ENCODE measurements at places on chromosomes 7 and 10. TPM values are rescaled to one million over a fixed set of nuclear protein-coding genes. Genes with fewer than 3 reads are reported as not detected.
A peak's percentile ranks its signal among the peaks of the same experiment; 100 is the strongest.

GRCh38 chr10:48502791-48503190, 102.1 kb downstream of the ARHGAP22 start:
- H3K27ac ChIP-seq: no peak overlapping the region
- no peak for DNase-seq
- H3K4me3 ChIP-seq: no peak overlapping the region
- H3K4me1 ChIP-seq: no peaks in the 10 kb centered on the region
- H3K27me3 ChIP-seq: no peaks in the 10 kb centered on the region
- no peaks in the 10 kb centered on the region for H3K36me3 ChIP-seq

The CYP3A4 gene
- polyA plus RNA-seq: 25.6 TPM

DNA sequence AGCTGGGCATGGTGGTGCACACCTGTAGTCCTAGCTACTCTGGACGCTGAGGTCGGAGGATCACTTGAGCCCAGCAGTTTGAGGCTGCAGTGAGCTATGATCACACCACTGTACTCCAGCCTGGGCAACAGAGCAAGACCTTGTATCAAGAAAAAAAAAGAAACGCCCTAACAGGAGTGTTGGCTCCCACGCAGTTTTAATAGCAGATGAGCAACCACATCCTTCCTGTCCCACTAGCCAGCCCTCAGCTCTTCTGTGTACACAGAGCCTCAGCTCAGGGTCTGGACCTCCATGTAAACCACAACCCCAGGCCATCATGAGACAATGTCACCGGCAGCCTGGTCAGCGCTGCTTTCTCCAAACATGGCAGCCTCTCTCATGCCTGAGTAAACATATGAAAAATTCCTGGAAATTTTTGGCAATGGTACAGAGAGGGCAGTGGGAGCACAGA, 108.2 kb downstream of the PIP4K2A start:
- no peaks in the 10 kb centered on the region for H3K4me1 ChIP-seq
- no peaks in the 10 kb centered on the region for H3K27me3 ChIP-seq
- H3K4me3 ChIP-seq: no peak overlapping the region
- no peaks in the 10 kb centered on the region for H3K36me3 ChIP-seq
- H3K27ac ChIP-seq: no peak overlapping the region

DNA sequence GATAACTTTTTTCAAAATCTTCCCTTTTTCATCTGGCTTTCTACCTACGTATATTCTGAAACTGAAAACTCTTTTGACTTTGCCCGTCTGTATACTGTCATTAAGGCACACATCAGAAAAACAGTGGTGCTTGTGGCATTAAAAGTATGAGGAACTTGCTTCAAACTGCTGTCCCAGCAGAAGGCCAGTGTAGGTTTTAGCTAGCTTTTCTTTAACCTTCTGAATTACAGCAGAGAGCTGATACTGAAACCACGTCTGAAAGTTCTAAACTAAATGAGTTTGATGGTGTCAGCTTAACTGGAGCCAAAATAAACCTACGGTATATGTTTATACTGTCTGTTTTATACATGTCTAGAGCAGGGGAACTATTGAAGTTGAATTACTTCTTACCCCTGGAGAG, 283.4 kb downstream of the TFEC start:
- H3K27me3 ChIP-seq: no peaks in the 10 kb centered on the region
- no peaks in the 10 kb centered on the region for H3K36me3 ChIP-seq
- H3K4me3 ChIP-seq: no peak overlapping the region
- no peak overlapping the region for H3K27ac ChIP-seq
- DNase-seq: no peak

The PRSS37 gene
- not detected for polyA plus RNA-seq

The NRCAM gene
- 6.4 TPM for polyA plus RNA-seq

DNA sequence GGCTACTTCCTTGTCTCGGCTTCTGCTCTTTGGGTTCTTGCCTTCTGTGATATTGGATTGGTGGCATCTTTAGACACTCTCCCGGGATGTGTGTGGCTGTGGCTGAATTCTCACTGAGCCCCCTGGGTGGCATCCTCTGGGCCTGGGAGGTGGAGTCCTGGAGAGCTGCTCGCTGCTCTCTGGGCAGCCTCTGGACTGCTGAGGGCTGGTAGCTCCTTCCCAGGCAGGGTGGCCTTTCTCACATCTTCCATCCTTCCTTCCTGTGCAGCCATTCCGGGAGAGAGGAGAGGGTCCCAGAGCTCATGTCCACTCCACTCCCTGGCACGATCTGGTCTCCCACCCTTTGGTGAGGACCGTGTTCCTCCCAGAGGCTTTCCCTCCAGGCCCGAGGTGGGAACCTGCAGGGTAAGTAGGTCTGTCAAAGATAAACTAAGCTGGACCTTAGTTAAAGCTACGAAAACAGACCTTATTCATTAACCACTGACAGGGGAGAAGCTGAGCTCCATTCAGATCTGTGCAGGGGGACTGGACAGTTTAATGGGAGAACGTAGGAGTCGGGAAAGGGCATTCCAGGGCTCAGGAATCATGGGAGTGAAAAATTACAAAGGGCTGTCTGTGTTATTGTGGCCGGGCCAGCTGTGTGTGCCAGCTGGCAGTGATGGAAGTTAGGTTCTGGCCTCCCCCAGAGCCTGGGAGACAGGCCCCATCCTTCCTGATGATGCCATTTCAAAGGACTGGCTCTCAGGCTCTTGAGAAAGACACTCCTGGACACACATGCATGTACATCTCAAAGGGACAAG, 8.7 kb downstream of the ATP6V0E2 start:
- H3K36me3 ChIP-seq: no peaks in the 10 kb centered on the region
- peak; percentile 3 for DNase-seq
- H3K27me3 ChIP-seq: no peaks in the 10 kb centered on the region
- H3K27ac ChIP-seq: no peak overlapping the region
- no peaks in the 10 kb centered on the region for H3K4me1 ChIP-seq
- no peak overlapping the region for H3K4me3 ChIP-seq

DNA sequence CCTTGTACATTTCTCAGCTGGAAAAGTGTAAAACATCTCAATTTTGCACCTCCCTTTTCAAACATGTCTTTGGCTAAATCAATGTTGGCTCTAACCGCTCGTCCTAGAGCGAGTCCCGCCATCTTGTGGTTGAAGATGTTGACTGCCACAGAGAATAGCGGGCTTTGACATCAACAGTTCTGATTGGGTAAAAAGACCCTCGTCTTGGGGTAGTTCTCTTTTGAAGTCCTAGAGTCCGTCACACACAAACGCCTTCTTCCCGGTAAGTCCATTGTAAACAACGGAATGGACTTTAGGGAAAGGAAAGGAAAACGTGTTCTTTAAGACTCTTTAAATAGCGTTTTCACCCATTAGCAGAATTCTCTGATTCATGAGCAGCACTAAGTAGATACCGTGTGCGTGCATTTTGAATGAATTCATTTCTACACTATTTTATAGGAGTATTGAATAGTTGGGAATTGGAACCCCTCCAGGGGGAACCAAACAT, 452 bp upstream of the RPP30 start:
- no peaks in the 10 kb centered on the region for H3K27me3 ChIP-seq
- no peaks in the 10 kb centered on the region for H3K36me3 ChIP-seq
- H3K27ac ChIP-seq: peak overlapping the region; percentile 39
- no peaks in the 10 kb centered on the region for H3K4me1 ChIP-seq
- DNase-seq: peak; percentile 77
- H3K4me3 ChIP-seq: peak overlapping the region; percentile 70

- no peaks in the 10 kb centered on the region for H3K27me3 ChIP-seq
- peak; percentile 30 for DNase-seq
- H3K4me1 ChIP-seq: peaks cover 10% of the 10 kb centered on the region
Observed at GRCh38 chr10:60989400-60989876, 45.5 kb upstream of the RHOBTB1 start.

- no peaks in the 10 kb centered on the region for H3K27me3 ChIP-seq
- no peak overlapping the region for H3K4me3 ChIP-seq
- no peaks in the 10 kb centered on the region for H3K36me3 ChIP-seq
- DNase-seq: no peak
Observed at GRCh38 chr7:90671571-90671970, 75.5 kb downstream of the CDK14 start.

DNA sequence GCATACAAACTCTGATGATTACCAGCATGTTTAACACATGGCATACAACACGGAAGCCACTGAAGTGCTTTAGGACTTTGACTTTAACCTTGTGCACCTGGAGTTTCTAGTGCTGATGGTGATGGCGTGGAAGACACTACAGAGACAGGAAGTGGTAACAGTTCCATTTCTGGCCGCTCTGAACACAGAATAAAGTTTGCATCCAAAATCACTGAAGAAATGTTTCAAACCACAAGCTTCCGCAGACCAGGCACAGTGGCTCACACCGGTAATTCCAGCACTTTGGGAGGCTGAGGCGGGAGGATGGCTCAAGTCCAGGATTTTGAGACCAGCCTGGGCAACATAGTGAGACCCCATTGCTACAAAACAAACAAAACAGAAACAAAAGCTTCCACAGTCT, 40.3 kb upstream of the TNPO3 start:
- no peaks in the 10 kb centered on the region for H3K36me3 ChIP-seq
- no peak overlapping the region for H3K4me3 ChIP-seq
- H3K4me1 ChIP-seq: no peaks in the 10 kb centered on the region
- no peaks in the 10 kb centered on the region for H3K27me3 ChIP-seq
- DNase-seq: no peak

The MCU gene
- polyA plus RNA-seq: 31.6 TPM

DNA sequence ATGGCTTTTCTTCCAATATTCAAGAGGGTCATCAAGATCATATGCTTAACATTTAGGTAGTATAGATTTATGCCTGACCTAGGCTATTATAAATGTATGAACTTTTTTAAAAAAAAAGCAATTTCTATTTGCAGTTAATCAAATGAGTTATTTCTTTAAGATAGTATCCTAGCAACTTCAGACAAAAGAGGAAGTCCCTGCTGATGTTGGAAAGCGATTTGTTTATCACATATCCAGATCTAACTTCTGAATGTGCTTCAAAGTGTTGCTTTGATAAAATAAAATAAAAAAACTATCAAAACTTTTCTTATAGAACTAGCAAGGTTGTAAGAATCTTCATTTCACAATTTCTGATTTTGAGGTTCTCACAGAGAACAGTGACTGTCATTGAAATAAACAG, 401.9 kb upstream of the PHF14 start:
- no peaks in the 10 kb centered on the region for H3K27me3 ChIP-seq

DNA sequence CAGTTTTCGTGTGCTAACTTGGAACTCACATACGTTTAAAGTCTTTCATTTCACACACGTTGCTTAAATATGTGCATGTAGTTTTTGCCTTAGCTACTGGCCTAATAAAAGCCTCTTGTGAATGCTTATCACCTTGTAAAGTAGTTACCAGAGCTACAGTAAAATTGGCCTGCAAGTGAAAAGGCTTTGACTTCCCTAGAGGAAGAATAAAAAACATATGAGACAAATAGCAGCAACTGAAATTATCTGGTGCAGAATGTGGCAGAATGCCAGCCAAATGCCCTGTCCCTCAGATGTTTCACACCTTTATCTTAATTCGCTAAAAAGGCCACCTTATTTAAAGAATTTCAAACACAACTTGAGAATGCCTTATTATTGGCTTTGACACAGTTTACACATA, 28.1 kb upstream of the RPA3 start:
- H3K4me1 ChIP-seq: peaks cover 8% of the 10 kb centered on the region
- no peaks in the 10 kb centered on the region for H3K27me3 ChIP-seq
- no peak overlapping the region for H3K27ac ChIP-seq
- DNase-seq: no peak
- no peaks in the 10 kb centered on the region for H3K36me3 ChIP-seq

GRCh38 chr7:157990226-157990880, 597.3 kb downstream of the PTPRN2 start:
- no peaks in the 10 kb centered on the region for H3K36me3 ChIP-seq
- no peak for DNase-seq
- no peak overlapping the region for H3K27ac ChIP-seq
- no peak overlapping the region for H3K4me3 ChIP-seq

The ANKRD2 gene
- polyA plus RNA-seq: not detected

The DNAJC12 gene
- polyA plus RNA-seq: 6.2 TPM

DNA sequence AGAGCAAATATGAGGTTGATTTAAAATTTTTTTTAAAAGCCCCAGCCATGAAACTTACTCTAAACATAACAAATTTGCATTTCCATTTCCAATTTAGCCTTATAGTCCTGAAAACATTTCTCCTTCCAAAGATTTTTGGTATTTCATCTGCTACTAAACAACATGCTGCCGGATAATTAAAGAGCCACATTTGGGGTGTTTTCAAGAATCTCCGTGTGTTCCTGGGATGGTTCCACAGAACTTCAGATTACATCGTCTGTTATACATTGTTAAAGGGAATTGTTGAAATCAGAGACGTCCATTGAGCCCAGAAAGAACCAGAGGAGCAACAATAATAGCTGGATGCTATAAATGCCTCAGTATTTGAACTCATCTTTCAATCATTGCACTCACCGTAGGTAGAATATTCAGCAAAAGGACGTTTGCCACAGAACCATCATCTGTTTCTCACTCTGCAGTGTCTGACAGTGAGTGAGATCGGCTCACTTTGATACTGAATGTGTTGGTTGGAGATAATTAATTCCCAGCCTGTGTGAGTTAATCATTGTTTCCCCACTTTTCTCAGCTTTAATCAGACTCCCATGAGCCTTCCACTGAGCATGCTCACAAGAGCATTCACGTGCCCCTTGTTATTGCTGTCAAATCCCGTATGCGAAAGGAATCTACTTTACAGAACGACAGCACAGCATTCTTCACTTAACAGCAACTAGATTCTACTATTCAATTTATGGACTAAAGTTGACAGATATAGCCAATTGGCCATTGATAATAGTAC, 128.4 kb upstream of the PALS2 start:
- no peak overlapping the region for H3K4me3 ChIP-seq
- no peaks in the 10 kb centered on the region for H3K36me3 ChIP-seq
- no peaks in the 10 kb centered on the region for H3K27me3 ChIP-seq
- no peak for DNase-seq

DNA sequence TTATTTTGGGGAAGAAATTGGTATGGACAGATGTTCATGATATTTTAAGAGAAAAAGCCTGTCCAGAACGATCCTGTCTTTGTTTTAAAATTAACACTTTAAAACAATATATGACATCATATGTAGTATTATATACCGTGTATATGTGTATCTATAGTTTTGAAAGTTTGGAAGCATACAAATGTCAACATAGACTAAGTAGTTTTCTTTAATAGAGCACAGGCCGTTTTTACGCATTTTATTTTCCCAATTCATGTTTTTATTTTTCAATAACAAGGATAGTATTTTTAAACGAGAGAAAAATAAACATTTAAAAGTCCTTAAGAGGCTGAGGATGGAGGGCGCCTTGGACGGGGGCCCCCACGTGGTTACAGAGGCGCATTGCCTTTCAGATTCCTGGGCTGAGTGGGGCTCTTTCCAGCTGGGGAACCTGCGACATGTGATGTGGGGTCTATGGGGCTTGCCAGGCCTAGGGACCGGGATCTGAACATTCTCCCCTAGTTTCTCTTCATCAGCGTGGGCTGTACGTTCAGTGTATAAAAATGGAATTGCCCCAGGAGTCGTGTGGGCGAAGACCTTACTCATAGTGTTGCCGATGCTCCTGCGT, 127.8 kb upstream of the ZNF746 start:
- peak; percentile 72 for DNase-seq
- H3K27ac ChIP-seq: peak overlapping the region; percentile 88
- peak overlapping the region; percentile 83 for H3K4me3 ChIP-seq
- peaks cover 3% of the 10 kb centered on the region for H3K27me3 ChIP-seq
